ENCODE measurements at places on chromosomes 7 and 10.

DNA sequence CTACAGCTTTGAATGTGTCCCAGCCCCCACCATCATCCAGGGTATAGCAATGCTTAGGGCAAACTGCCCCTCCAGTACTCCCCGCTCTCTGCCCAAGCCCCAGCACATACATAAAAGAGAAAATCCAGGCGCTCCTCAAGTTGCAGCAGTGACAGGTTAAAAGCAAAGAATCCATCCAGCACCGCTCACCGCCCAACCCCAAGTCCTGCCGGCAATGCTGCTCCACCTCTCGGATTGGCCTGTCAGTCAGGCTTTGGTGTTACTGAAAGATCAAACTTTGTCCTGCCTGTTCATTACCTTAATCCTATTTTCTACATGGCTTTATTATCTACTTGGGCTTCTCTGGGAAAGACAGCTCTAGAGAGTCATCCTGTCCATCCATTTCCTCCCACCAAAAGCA lies 31.9 kb downstream of the DPCD start:
- DNase-seq: no peak

- no peak for DNase-seq
These were observed 661.8 kb upstream of the MBL2 start for GRCh38 chr10:53434413-53434812.

DNA sequence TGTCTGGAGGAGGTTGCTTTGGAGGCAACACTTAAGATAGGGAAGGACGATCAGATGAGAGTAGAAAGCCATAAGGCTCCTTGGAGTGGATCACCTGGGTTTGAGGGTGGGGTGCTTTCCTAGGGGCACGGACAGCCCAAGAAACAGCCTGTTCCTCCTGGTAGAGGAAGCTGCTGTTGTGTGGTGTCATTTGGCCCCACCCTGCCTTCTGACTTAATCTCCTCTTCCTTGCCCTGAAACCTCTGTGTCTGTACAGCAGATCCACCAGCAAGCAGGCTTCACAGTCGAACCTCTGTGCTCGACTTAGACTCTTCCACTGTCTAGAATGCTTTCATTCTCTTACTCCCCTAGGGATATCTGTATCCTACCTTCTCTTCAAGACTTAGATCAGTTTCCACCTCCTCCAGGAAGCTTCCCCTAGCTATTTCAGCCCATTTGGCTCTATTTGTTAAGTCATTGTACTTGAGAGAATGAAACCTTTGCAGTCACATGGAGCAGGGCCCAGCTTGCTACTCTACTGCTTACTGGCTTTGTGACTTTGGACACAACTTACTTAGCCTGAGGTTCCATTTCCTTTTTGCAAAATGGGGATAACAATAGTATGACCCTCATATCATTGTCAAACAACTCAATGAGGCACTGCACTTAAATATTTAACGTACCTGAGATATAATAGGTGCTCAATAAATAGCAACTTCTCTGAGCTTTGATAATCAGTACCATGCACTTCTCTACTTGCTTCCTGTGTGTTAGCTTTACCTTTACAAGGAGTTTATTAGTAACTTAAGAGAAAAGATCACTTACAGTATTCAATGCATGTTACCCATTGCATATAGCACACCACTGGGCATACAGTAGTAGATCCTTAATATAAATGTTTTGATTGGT lies 5.0 kb downstream of the MXI1 start:
- DNase-seq: no peak

- no peak for DNase-seq
These were observed 51.9 kb upstream of the CAPZA2 start for GRCh38 chr7:116810267-116811116.

DNA sequence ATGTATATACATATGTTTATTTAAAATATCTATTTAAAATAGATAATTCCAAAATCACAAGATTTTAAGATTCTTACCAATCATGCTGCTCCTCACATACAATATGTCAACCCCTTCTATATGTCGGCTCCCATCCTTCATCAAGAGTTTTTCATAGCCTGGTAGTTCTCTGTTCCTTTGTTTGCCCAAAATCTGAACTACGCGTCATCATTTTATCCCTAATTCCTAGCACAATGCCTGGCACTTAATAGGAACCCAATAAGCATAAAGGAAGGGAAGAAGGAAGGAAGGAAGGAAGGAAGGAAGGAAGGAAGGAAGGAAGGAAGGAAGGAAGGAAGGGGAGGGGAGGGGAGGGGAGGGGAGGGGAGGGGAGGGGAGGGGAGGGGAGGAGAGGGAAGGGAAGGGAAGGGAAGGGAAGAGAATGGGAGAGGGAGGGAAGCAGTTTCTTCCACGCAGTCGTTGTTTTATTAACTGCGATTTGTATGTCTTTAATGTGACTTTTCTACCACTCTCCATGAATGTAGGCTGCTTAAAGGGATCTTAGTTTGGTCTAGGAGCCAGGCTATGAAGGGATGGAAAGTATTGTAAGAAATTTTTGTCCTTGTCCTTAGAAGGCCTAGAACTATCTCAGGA lies 83.3 kb upstream of the PCGF5 start:
- DNase-seq: no peak

- DNase-seq: no peak
These were observed 158.0 kb downstream of the HDAC9 start for GRCh38 chr7:18653381-18654155.

Data from osteocyte (in vitro differentiated cells).